ENCODE measurements at places on chromosomes 11 and 22.

GRCh38 chr11:112268406-112268805 lies 7.7 kb upstream of the PLET1 start:
- DNase-seq = no peak

GRCh38 chr11:16088774-16089173 lies 267.6 kb downstream of the SOX6 start:
- DNase-seq = no peak

- no peak for DNase-seq
Measured at GRCh38 chr11:1521382-1522080, 35.0 kb upstream of the MOB2 start.

- DNase-seq = no peak
Measured at GRCh38 chr11:21037850-21038249, 368.5 kb downstream of the NELL1 start.

DNA sequence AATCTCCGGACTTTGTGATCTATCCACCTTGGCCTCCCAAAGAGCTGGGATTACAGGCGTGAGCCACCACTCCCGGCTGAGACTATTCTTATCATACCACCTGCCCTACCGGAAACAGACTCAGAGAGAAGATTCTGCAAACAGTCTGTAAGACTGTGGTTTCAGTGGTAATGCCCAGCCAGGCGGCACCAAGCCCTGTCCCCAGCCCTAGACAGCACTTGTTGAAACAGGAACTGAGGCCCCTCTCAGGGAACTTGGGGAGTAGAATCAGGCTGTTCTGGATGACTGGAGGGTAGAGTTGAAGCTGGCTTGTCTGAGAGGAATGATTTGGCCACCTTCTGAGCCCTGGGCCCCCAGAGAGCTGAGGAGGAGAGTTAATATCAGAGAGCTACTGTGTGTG lies 1.3 kb upstream of the INSC start:
- no peak for DNase-seq

- DNase-seq = peak; percentile 34
Measured at GRCh38 chr11:72430741-72431570, 3.4 kb downstream of the CLPB start.

DNA sequence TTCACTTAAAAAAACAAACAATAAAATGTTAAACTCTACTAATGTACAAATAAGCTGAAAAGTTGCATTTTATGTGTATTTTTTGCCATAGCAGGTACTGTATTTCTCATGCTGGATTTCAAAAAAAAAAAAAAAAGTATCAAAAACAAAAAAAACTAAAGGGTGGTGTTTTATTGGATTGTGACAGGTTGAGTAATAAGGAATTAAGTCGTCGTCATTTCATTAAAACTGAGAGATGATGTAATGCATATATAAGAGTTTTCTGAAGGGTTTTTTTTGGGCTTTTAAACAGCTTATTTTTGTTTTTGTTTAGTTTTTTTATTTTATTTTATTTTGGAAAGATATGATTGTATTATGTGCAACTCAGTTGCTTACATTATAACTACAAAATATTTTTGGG lies 10.9 kb upstream of the ADSL start:
- DNase-seq = no peak

DNA sequence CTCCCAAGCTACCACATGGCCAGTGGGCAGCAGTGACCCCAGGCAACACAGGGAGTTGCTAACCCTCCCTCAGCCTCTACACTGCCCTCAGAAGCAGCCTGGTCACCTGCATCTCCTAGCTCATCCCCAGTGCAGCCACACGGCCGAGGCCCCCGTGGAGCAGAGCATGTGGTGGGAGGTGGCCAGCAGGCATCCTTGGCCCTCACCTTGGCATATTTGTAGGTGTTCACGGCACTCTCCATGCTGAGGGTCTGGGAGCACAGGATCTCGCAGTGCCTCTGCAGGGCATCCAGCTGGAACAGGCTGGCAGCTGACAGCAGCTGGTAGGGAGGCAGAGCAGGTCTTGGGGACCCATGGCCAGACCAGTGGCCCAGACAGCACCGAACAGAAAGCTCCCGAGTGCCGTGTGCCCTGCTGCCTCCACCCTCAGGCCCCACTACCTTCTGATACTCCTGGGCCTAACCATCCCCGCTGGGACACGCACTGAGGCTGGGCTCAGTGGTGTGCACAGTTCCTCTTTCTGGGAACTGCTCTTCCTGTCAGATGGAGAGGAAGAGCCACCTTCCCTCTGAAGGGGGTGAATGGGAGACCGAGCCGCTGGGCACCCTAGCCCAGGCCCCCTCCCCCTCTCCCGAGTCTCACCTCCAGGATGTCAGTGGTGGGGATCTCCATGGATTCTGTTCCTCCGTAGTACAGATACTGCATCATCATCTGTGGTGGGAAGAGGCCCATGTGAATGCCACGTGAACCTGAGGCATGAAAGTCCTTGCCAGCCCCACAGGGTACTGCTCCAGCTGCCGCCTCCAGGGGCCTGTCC lies 48.8 kb downstream of the NAT10 start:
- DNase-seq = no peak

GRCh38 chr11:44766112-44766971 lies 39.6 kb downstream of the TSPAN18 start:
- DNase-seq = no peak

- DNase-seq = no peak
Measured at GRCh38 chr11:46738887-46739286, 19.9 kb downstream of the F2 start.

- DNase-seq = no peak
Measured at GRCh38 chr22:40224702-40225101, 47.0 kb downstream of the TNRC6B start.

DNA sequence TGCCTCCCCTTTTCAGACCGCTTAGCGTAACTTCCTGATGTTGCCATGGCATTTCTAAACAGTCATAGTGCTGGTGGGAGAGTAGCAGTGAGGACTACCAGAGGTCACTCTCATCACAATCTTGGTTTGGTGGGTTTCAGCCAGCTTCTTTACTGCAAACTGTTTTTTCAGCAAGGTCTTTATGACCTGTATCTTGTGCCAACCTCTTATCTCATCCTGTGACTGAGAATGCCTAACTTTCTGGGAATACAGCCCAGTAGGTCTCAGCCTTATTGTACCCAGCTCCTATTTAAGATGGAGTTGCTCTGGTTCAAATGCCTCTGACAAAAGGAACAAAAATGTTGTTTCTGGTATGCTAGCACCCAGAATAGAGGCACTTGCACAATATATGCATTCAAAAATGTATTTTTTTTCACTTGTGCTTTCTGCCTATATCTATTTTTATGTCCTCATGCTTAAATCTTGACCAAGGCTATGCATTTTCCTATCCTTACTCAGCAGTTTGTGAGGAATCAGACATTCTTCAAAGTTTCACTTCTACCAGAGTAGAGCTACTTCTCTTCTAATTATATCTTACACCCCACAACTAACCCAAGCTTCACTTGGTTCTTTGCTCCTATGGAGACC lies 16.1 kb upstream of the OR51M1 start:
- DNase-seq = no peak

DNA sequence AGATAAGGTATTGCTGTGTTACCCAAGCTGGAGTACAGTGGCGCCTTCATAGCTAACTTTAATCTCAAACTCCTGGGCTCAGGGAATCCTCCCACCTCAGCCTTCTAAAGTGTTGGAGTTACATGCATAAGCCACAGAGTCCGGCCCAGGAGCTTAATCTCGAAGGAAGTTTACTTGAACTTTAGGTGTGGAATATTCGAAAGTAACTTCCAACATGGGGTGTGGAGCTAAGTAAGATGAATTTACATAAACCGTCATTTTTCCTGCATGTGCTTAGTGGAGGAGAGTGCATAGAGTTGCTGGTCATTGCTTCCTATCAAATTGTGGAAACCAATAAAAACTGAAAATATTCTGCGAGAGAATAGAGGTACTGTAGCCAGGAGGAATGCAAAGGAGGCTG lies 1.5 kb downstream of the ATG13 start:
- DNase-seq = no peak

DNA sequence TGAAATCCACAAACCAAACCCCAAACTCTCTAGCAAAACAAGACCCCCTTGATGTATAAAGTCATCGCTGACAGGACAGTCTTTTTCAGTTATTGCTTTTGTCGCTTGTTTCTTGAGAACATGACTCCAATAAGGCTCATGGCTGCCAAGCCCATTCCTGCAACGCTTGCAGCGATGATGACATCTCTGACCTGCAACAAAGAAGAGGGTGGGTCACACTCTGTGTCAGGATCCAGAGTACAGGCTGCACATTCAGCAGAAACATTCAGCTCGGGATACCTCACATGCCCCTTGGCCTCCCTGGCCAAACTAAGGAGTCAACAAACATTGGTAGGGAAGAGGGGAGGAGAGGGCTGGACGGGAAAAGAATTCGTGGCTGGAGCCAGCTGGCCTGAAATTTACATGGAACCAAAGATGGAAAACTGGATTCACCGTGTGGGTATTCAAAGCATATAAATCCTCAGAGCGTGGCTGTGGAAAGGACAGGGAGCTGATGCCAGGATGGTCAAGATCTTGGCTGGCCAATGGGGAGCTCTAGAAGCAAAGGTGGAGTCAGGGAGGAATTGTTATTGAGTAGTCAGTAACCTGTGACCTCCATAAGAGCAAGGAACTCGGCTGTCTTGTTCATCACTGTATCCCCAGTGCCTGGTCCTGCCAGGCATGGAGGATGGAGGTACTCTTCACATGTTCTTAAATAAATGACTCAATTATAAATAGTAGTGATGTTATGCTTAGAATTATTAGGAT lies 11.8 kb upstream of the PLAAT2 start:
- no peak for DNase-seq

DNA sequence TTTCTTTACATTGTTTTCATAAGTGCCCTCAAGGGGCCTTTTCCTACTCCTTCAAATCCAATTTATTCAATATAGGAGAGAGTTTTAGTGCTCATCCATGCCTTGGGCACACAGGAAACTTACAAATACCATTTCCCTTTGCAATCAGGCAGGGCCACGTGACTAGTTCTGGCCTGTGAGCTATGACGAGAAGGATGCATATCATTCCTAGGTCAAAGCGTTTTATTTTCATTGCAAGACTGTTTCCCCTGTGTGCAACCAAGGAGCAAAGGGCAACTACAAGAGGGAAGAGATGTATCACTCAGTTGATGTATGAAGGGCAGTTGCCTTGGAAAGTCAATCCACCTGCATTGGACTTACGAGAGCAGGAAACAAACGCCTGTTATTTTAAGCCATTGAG lies 1.9 kb upstream of the TRAF6 start:
- no peak for DNase-seq

DNA sequence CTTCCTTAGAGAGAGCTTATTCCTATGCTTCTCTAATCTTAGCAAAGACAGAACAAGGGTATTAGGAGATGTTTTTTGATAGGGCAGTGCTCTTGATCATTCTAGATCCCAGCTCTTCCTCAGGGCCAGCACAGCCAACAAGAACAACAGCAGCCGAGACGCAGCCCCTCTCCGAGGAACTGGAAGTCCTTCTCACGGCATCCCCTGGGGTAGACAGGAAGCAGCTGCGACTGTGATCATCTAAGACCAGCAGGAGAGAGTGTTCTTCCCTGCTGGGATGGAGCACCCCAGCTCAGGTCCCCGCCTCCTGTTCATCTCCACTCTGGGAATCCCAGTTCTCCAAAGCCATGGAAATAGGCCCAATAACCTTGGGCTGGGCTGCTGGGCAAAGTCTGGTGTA lies 29.6 kb downstream of the IRAG1 start:
- no peak for DNase-seq

- DNase-seq = no peak
Measured at GRCh38 chr22:49448526-49448925, 379.1 kb downstream of the BRD1 start.

GRCh38 chr11:78213526-78214330 lies 25.0 kb downstream of the USP35 start:
- no peak for DNase-seq

DNA sequence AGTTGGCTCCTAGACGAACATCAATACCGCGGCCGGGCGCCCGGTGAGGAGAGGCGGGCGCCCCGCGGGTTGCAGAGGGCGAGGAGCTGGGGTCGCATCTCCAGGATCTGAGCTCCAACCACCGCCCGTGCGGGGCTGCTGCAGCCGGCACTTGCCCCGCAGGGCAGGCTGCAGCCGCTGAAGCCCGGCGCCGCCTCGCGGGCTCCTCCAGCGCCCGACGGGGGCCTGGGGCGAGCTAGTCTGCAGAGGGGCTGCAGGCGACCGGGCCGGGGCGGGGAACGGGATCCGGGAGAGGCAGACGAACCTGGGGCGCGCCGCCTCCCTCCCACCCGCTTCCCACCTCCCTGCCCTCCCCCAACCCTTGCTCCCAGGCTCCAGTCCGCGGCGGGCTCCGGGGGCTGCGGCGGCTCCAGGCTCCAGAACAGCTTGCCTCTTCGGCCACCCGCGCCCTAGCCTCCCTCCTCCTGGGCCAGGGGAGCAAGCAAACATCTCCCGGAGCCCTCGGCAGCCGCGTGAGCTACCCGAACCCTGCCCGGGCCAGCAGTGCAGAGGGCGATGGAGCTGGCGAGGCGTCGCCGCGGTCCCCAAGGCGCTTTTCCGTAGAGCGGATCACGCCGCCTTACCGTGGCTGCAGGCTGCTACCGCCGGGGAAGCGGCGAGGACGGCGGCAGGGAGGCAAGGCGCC lies 802 bp downstream of the TENM4 start:
- DNase-seq = no peak

DNA sequence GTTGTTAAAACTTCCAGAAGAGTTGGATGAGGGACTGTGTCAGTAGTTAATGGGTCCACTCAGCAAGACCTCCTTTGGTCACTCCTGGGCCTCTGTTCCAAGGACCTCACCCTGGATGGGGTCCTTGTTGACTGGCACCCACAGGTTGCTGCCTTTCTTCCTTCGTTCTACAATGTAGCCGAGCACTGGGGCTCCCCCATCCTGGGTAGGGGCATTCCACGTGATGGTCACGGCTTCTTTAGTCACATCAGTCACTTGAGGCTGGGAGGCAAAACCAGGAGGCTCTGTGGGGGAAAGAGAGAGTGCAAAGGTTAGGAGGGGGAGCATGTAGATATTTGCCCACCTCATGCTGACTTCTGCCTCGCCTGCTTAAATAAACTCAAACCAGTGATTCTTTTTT lies 12.0 kb downstream of the TMEM86A start:
- no peak for DNase-seq

- DNase-seq = no peak
Measured at GRCh38 chr11:1541474-1542204, 30.4 kb downstream of the DUSP8 start.

DNA sequence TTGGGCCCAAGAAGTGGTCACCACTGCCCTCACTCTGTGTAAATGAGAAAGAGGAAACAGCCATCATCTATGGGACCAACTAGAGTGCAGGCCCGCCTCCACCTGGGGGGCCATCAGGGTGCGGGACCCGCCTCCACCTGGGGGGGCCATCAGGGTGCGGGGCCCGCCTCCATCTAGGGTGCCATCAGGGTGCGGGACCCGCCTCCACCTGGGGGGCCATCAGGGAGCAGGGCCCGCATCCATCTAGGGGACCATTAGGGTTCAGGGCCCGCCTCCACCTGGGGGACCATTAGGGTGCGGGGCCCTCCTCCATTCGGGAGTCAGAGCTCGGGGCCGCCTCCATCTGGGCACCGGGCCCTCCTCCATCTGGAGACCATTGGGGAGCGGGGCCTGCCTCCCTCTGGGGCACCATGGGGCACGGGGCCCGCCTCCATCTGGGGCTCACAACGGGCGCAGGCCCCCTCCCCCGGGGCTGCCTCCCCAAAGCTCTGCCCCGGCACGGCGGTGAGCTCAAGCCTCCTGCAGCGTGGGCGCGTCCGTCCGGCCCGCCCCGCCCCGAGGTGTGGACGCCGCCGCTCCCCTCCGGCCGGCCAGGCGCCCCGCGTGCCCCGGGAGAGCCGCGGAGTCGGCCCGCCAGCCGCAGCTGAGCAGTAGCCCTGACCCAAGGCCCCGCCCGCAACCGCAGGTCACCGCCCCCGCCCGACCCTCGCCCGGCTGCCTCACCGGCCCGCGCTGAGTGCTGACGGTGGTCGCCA lies 512 bp downstream of the TOLLIP start:
- no peak for DNase-seq
